ENCODE measurements at places on chromosomes 5 and 9. TPM values are rescaled to one million over a fixed set of nuclear protein-coding genes. Genes with fewer than 3 reads are reported as not detected.

Gene FOXD4L4
- 0.14 TPM for total RNA-seq

Gene C1QTNF3
- total RNA-seq: not detected

Gene PDE6A
- total RNA-seq: not detected

Gene SMU1
- total RNA-seq: 36.3 TPM

Gene ALDH1A1
- total RNA-seq: 0.17 TPM

Gene LHX3
- total RNA-seq: not detected

Gene GRIA1
- 0.13 TPM for total RNA-seq

Gene KCNV2
- total RNA-seq: not detected

Gene SARDH
- total RNA-seq: 0.05 TPM

Gene SLC35A4
- total RNA-seq: 24.9 TPM

Gene IRGM
- 0.08 TPM for total RNA-seq

Gene JAK2
- total RNA-seq: 3.9 TPM

Gene SHROOM1
- 10.3 TPM for total RNA-seq

Gene ABCA2
- 7.5 TPM for total RNA-seq

Gene SPATA24
- total RNA-seq: 5.9 TPM

Gene ATP10B
- total RNA-seq: not detected

Gene DOK3
- total RNA-seq: 4.4 TPM

Gene FBP1
- total RNA-seq: not detected

Gene FOXD4L3
- total RNA-seq: not detected

Gene IFNA13
- total RNA-seq: not detected

Gene SGCD
- 0.43 TPM for total RNA-seq

Gene IL17B
- not detected for total RNA-seq

Gene GABRA1
- total RNA-seq: not detected

Gene CD274
- 14.3 TPM for total RNA-seq

Gene PKD2L2
- total RNA-seq: not detected

Gene TLE4
- 39.7 TPM for total RNA-seq

Gene C5orf63
- 0.37 TPM for total RNA-seq

Gene SLC9A3
- total RNA-seq: 5.5 TPM

Gene SPATA31C1
- not detected for total RNA-seq

Gene KIAA0825
- total RNA-seq: 0.56 TPM

Gene QRFP
- total RNA-seq: not detected
